NCI-H510A (cell line): ENCODE measurements at places on chromosomes 1 and 21.

DNA sequence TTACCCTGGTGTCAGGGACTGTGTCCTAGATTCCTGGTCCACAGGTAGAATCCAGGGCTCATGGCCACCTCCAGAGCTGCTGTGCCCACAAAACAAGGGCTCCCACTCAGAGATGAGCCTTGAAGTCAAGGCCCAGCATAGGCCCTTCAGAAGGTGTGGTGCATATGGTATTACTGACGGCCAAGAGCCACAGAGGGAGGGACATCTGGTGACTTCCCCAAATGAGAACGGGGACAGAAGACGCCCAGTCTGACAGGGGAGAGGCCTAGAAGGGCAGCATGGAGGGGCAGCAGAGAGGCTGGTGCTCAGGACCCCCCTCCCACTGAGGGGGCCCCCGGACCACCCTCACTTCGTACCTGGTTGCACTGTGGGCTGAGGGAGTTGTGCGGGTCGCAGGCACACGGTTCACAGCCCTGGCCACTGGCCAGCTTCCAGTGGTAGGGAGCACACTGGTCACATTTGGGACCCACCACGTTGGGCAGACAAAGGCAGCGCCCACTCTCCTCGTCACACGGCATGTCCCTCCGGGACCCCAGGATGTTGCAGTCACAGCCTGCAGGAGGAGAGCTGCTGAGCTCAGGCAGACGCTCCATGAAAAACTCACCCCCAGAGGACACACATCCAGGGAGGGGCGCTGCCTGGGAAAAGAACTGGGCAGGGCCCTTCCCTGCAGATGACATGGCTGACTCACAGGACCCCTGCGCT, 25.0 kb downstream of the LAMB3 start:
- no peak for DNase-seq

GRCh38 chr1:108537976-108538375, 21.9 kb upstream of the EEIG2 start:
- no peak for DNase-seq

- no peak for DNase-seq
These were observed 17.0 kb upstream of the ABCD3 start for GRCh38 chr1:94401206-94401605.

- no peak for DNase-seq
These were observed 22.8 kb upstream of the CFAP126 start for GRCh38 chr1:161390559-161390858.

GRCh38 chr1:184696403-184696802, 58.3 kb downstream of the EDEM3 start:
- DNase-seq, result no peak

DNA sequence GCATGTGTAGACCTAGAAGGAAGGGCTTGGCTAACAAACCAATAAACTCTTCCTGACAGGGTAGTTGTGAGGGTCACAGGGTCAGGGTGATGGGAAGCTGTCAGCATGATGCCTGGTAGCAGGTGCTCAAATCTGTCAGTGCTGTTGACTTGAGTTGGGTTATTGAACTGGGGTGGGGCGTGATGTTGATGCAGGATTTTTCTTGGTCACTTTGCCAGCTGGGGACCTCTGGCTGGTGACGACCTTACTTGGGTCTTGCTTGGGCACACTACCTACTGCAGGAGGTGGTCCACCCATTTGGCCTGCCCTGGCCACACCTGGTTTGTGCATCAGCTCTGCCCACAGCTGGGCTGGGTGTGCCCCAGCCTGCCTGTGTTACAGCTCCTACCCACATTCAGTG, 624.4 kb downstream of the PTPRU start:
- DNase-seq, result no peak

GRCh38 chr1:178126741-178127185, 32.9 kb downstream of the RASAL2 start:
- DNase-seq, result no peak

- no peak for DNase-seq
These were observed 18.4 kb downstream of the IGSF5 start for GRCh38 chr21:39763272-39763970.

DNA sequence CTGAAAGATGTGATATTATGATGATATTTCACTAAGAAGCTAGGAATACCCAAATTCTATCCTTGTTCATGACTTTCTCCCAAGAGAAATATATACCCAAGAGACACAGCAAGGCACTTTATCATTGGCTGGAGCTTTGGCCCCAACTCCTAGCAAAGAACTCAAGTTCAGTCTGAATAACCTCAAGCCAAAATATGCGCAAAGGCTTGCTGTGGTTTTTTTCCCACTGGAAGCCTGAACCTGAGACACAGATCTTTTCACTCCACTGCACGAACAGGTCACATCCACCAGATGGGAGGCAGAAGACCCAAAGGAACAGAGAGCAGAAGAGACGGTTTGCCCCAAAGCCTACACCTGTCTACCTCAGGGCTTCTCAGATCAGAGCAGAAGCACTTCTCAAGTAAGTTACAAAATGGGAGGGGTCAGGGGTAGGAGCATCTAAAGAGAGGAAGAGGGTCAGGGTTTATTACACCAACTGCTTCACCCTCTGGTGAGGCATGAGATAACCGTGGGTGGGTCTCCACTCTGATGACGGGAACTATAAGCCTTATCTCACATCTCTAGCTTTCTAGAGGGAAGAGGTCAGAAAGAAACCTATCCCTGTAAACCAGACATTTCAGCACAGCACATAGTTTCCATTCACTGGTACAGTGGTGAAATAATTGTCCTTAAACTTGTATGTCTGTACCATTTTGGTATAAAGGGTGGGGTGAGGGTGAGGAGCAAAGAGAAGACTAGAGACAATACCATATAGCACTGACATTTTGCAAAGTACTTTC, 17.1 kb upstream of the CDC42BPA start:
- DNase-seq, result no peak

GRCh38 chr1:153866045-153866850, 56.5 kb downstream of the GATAD2B start:
- DNase-seq, result no peak

- DNase-seq, result no peak
These were observed 287.0 kb upstream of the PLXNA2 start for GRCh38 chr1:208531003-208531750.

DNA sequence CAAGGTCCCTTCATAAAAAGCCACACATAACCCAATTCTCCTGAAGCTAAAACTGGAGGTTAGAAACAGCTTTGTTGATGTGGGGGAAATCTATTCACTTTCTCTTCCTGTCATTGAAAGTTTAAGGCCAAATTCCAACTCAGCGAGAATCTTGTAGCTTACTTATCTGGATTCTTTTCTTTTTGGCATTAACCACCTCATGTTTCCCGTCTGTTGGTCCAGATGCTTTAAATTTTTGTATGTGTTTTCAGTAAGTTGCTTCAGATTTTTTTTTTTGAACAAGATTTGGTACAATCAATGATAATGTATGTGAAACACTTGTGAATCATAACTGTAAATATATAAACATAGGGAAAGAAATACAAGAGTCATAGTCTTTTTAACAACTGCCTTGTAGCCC, 33.7 kb upstream of the NEK7 start:
- DNase-seq, result no peak

GRCh38 chr21:33257094-33257803, 8.9 kb upstream of the IL10RB start:
- no peak for DNase-seq

GRCh38 chr1:22848405-22848804, 124.3 kb downstream of the LACTBL1 start:
- no peak for DNase-seq
